Stimulated activated naive CD4-positive, alpha-beta T cell (primary cell): ENCODE measurements at places on chromosomes 7 and 10.

- DNase-seq = no peak
Observed at GRCh38 chr7:99525713-99526440, 21.4 kb downstream of the ZKSCAN5 start.

GRCh38 chr7:71615017-71615416 lies 483.1 kb downstream of the GALNT17 start:
- DNase-seq = no peak

GRCh38 chr10:63434866-63435854 lies 30.6 kb downstream of the JMJD1C start:
- DNase-seq = no peak

DNA sequence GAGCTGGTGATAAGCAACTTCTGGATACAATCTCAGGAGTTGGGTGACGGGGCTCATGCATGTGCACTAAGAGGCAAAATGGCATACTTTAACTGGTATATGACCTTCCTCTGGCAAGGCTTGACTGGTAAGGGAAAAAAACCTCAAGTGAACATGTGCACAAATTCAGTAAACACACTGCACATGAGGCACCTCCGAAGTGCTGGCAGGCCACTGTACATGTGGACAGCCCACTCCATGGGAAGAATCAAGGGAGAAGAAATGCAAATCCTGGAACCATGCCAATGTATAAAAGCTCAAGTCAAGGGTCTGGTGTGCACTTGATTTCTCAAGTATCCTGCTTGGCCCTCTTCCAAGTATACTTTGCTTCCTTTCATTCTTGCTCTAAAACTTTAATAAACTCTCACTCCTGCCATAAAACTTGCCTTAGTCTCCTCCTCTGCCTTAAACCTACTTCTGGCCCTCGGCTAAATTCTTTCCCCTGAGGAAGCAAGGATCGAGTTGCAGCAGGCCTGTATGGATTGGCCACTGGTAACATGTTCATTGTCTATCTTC lies 167.2 kb downstream of the RAMP3 start:
- DNase-seq = no peak

DNA sequence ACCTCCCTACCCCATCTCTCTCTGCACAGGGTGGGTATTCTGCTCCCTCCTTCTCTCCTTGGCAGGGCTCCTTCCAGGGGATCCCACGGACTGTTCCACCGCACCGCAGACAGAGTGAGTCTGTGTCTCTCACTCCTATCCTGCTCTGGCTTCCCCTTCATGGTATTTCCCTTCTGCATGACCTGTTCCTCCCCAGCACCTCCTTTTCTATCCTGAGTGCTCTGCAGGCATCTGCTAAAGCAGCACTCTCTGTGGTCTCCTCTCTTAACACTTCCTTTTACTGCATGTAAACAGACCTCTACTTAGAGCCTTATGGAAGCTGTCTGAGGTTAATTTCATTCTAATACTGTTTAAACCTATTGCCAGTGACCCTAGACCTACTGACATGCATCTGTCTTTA lies 171.5 kb downstream of the CCSER2 start:
- no peak for DNase-seq

DNA sequence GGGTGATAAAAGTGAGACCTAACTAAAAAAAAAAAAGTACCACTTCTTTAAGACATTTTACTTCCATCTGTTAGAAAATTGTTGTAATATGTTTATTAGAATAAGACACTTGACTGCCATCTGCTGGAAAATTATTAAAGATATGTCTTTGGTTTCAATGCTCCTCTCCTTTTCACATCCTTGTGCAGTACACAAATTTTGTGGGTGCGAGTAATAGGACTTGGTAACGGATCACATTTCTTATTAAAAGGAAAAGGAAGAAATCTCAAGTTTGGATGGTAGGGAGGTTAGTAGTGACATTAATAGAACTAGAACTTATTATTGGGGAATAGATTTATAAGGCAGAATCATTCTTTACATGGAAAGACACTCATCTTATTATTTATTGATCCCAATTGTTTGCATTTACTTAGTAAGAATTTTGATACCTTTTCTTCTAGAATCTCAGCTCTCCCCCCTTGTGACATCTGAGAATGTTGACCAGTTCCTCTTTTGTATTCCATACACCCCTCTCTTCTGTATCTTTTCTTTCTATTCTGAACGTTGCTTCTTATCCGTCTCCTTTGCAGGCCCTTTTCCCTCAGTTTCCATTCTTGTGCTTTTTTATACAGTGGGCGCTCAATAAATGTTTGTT lies 43.0 kb upstream of the RPA3 start:
- peak; percentile 41 for DNase-seq

GRCh38 chr7:112160130-112160770 lies 45.9 kb downstream of the DOCK4 start:
- DNase-seq = no peak

DNA sequence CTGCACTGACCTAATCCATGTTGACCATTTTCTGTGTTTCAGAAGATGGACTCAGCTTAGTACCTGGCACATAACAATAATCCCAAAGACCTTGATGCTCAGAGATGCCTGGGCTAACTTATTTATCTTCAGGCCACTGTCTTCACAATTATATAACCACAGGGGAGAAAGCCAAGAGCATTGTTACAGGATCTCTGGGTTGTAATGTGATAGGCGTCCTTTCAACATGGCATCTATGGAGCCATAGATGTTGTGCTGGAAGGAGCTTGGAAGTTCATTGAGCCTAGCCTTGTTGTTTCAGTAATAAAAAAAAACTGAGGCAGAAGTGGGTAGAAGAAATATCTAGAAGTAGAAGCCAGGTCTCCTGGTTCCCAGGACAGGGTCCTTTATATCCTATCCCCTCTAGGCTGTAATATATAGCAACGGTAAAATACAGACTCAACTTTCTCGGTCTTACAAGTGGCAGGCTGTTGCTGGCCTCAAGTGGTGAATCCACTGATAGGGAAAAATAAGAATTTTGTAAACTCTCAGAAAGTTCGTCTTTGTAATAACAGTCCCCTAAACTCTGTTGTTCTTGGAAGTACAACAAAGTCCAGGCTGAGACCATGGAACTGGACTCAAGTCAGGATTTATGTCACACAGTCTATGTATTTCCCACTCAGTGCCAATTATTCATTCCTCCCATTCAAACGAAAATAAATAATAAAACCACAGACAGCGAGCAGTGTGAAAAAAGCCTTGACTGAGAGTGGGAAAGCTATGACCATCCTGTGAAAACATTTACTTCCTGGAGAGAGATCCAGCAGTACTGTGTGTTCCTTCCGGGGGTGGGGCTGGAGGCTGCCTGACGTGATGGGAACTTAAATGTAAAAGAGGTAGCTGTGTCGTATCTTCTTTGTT lies 277.6 kb downstream of the REEP3 start:
- DNase-seq = no peak

DNA sequence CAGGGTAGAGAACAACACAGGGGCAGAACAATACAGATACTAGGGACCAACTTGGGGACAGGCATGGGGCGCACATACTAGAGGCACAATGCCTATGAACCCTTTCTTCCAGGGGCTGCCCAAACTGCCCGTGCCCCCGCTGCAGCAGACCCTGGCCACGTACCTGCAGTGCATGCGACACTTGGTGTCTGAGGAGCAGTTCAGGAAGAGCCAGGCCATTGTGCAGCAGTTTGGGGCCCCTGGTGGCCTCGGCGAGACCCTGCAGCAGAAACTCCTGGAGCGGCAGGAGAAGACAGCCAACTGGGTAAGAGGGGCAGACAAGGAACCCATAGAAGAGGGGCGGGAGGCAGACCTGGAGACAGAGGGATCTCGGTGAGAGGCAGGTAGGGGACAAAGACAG lies 5.8 kb downstream of the CHAT start:
- no peak for DNase-seq

DNA sequence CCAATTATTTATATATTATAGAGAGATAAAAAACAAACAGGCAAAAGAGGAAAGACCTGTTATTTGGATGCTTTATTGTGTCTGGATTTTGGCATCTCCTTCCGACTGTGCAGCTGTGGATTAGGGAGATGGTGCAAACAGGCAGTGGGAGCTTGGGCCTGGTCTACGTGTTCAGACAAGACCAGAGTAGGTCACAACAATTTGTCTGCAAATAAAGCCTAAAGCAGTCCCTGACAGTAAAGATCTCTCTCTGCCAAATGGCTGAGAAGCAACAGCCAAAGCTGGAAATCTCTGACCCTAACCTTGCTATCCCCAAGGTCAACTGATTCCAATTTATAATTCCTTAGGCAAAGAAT lies 82.0 kb downstream of the ABLIM1 start:
- no peak for DNase-seq

GRCh38 chr10:57014758-57015157 lies 653.7 kb upstream of the ZWINT start:
- DNase-seq = no peak

DNA sequence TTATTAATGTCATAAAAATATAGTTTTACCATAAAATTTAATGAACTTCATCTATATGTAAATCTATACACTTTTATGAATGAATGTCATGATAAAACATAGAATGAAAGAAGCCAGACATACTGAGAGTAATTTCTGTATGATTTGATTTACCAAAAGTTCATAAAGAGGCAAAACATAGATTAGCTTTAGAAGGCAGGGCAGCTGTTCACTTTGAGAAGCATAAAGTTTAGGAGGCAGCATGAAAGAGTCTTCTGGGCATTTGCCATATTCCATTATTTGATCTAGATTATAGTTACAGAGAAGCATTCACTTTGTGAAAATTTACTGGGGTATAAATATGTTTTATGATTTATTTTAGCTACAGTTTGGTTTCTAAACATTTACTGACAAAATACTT lies 487.2 kb downstream of the ANKRD7 start:
- DNase-seq = no peak
